NCI-H187 (cell line): ENCODE measurements at places on chromosomes 5 and 9.

DNA sequence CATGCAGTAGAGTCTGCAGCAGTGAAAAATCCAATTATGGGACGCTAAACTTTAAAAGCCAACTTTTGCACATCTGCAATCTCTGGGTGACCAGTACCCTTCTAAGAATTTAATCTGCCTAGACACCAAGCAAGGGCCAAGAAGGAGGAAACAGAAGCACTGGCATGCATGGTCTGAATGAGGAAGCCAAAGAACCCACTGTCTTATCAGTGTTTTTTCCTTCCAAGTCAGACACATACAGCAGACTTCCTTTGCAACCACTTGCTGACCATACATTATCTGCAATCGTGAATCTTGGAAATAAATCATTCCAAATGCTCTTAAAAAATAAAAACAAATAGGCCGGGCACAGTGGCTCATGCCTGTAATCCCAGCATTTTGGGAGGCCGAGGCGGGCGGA, 65.9 kb downstream of the DEPDC1B start:
- DNase-seq, result no peak

DNA sequence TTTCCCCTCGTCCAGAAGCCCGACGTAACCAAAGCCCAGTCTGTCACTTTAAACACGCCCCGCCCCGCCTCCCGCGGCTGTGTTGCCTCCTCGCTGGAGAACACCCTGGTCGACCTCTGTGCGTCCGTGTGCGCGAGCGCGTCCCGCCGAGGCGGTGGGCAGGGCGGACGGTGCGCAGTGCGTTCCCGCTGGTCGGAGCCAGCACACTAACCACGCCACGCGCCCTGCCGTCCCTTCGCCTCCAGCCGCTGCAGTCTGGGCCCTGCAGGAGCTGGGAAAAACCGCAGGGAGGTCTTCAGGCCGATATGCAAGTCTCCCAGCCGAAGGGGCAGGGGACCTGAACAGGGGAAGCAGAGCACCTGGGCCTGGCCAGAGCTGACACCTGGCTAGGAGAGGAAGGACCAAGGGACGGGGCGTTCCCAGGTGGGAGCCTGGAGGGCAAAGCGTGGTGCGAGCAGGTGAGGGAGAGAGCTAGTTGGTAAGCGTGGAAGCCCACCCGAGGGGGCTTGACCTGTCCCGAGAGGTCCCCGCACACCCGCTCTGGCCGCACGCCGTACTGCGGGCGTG, 1.3 kb upstream of the PHPT1 start:
- DNase-seq, result peak; percentile 12

DNA sequence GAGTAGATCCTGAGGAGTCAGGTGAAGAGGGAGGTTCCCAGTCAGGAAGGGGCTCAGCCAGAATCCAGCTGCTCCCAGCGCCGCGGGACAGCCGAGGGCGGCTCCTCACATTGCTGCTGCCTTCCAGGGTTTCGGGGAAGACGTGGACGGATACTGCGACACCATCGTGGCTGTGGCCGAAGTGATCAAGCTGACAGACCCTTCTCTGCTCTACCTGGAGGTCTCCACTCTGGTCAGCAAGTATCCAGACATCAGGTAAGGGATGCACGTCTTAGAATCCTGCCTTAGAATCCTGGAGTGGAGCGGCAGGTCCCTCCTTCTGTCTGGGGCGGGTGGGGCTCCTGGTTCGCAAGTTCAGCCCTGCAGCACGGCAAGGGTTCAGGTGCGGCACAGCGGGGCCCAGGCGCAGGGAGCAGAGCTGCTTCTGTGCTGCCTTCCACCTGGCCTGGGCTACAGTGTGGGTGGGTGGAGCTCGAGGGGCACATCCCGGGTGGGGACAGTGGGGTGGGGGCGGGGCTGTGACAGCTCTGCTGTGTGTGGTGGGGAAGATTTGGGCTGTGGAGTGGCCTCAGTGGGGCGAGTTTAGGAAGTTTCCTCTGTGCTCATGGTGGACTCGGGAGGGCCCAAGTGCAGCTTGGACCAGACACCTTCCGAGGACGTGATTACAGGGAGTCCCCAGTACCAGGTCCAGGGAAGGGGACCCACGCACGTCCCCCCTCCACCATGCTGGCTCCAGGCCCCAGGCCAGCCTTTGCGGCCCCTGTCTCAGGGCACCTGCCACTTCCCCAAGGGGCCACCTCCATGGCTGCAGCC, 22.8 kb downstream of the EXOC3 start:
- no peak for DNase-seq

DNA sequence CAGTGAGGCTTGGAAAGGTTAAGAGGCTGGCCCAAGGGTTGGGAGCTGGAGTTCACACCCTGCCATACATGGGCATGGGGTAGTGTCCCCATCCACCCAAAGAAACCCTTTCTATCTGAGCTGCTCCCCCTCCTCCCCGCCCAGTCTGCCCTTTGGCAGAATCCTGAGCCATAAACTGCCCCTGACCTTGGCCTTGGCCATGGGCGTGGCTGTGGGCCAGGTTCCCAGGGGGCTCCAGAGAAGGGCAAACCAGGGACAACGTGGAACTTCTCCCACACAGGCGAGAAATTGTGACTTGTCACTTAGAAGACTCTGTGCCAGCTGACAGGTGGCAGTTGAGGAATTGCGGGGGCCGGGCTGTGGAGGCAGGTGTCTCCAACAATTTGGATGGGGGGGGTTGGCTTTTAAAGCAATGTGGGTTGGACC, 4.8 kb downstream of the FAM78A start:
- DNase-seq, result no peak

DNA sequence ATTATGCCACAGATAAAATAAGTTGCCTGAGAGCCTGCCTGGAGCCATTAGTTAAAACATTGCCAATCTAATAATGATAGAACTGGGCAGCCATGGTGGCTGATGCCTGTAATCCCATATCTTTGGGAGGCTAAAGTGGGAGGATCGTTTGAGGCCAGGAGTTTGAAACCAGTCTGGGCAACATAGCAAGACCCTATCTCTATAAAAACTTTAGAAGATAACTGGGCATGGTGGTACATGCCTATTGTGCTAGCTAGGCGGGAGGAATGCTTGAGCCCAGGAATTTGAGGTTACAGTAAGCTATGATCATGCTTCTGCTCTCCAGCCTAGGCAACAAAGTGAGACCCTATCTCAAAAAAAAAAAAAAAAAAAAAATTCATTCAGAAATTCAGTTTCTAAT, 52.6 kb downstream of the RAI14 start:
- no peak for DNase-seq

DNA sequence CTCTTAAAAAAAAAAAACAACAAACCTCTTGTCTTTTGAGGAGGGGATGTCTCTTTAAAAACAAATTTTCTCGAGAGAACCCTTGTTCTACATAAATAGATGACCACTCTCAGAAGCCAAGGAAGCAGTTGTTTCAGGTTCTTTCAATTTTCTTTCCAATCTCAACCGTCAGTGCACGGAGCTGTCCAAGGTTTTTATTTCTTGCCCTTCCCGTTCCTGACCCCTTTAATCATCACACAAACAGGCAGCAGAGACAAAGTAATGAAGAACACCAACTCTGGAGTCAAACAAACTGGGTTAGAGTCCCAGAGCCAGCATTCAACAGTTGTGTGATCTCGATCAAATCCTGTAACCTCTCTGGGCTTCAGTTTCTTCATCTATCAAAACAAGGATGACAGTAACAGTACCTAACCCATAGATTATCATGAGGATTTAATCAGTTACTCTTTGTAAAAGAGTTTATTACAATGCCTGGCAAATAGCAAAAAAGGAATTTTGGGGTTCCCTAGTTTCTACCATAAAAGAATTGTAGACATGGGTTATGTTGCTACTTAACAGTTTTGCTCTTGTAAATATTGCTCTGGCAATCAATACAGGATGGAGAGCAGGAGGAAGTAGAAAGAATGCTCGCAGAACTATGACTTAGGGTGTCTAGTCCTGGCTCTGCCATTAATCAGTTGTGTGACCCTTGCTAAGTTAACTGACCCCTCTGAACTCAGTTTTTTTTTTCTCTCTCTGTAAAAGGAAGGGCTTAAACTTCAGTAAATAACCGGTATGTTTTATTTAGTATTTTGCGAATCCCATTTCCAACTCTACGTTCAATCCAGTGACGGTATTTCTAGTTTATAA, 1.0 kb upstream of the NIM1K start:
- no peak for DNase-seq

GRCh38 chr9:137428841-137429545, 5.8 kb downstream of the NOXA1 start:
- no peak for DNase-seq

DNA sequence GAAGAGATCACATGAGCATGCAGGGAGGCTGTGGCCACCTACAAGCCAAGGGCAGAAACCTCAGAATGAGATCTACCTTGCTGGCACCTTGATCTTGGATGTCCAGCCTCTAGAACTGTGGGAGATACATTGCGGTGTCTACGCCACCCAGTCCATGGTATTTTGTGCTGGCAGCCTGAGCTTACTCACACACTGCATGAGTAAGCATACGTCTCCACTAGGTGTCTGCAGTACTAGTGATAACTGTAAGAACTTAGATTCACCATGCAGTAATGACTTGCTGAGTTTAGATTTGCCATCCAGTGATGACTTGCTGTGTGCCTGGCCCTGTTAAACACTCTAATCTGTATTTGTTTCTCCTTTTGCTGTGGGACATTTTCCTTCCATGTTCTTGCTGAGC, 417.7 kb downstream of the GADD45G start:
- DNase-seq, result no peak
